ENCODE measurements at places on chromosomes 2 and 18. TPM values are rescaled to one million over a fixed set of nuclear protein-coding genes. Genes with fewer than 3 reads are reported as not detected.

Gene YPEL5
- 922 TPM for total RNA-seq

Gene ACMSD
- not detected for total RNA-seq

Gene PID1
- 0.60 TPM for total RNA-seq

Gene TEX51
- total RNA-seq = not detected

Gene IMPA2
- total RNA-seq = 5.8 TPM

Gene TNFAIP6
- total RNA-seq = not detected

Gene RNU2-63P
- total RNA-seq = 8.3 TPM

- DNase-seq = no peak
These were observed 23.3 kb downstream of the GLS start for GRCh38 chr2:190903693-190904450.

DNA sequence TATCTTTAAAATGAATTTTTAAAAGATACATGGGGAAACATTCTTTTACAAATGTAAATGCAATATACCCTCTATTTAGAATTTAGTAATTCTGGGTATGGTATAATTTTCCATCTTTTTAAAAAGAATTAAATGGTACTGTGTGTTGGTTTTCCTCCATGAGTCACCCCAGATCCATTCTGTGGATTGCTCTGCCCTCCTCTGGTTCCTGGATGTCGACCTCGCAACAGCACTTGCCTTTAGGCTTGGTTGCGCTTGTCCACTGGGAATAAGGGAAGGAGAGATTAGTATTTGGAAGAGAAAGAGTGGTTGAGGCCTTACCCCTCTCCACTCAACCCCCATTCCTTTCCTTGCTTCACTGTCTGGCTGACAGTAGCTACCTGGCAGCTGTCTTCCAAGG, 90.4 kb downstream of the FTCDNL1 start:
- DNase-seq = no peak

DNA sequence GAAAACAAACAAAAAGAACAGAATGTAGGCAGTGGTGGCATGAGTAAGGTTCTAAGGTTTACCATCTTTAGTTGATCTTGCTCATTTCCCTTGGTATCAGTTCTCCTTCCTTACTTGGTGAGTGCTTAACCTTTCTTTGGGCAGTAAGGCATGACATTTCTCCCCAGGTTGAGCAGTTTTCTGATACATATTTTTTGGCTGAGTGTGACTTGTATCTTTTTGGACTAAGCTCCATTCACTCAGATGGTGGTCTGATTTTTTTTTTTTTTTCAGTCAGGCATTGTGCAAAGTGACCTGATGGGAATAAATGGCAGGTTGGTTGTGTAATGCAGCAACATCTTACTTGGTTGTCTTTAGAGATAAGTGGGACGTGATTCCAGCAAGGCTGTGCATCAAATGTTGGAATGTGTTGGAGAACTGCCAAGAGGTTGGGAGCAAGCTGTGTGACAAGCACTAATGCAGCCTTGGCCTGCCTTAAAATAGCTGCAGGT, 15.1 kb downstream of the SPTBN1 start:
- no peak for DNase-seq

DNA sequence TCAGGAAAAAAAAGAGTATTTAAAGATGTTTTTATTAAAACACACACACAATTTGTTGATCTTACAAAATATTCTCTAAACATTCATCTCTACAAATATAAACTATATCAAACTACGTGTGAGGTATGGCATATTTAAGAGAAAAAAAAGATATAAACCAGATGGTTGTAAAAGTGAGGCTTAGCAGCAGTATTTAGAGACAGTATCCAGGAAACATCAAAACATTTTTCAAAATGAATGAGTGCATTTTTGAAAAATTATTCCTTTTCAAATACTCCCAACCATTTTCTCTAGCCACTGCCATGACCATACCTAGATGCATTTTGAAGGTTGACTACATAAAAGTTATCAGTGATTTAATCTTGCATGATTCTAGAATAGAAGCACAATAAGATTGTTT, 38.2 kb upstream of the RAB27B start:
- no peak for DNase-seq

DNA sequence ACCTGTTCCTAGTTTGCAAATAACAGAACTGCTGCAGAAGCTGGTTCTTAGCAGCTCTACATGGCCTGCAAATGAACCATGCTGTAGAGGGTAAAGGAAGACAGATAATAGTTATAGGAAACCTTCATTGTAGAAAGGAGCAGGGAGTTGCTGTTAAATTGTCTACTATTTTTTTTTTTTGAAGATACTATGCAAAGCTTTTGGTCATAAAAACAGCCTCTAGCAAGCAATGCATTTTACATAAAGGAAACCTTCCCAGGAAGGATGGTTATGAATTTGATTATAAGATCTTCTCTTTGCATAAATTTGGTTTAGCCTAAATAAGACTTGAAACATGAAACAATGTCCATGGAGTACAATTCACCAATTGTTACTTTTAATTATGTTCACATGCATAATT, 793.4 kb downstream of the SLC4A3 start:
- DNase-seq = no peak

- DNase-seq = no peak
These were observed 35.5 kb downstream of the CLASP1 start for GRCh38 chr2:121613774-121614173.

- peak; percentile 45 for DNase-seq
These were observed 64.0 kb upstream of the MAPRE2 start for GRCh38 chr18:34976899-34977837.

DNA sequence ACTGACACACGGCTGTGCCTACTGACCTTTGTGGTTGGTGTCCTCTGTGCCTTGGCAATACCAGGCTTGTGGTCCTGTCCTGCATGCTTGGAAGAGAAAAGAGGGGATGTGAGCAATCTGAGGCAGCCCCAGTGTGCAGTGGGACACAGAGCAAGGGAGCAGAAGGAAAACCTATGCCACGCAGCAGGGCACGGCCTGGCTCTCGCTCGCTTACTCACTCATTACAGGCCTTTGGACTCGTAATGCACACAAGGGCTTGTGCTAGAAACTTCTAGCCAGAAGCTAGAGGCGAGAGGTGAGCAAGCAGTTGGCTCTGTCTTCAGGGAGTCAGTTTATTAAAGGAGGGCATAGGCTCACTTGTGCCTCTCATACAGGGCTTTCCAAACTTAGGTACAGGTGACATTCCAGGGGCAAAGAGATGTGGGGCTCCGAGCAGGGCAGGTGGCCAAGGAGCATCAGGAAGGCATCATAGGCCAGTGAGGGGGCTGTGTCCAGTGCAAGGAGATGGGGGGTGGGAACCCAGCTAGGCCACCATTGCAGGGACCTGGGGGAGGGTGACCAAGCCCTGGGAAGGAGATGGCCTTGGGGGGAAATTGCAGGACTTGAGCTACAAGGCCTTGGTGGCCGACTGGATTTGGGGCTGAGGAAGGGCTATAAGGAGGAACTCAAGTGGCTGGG, 100.8 kb downstream of the DYSF start:
- no peak for DNase-seq

DNA sequence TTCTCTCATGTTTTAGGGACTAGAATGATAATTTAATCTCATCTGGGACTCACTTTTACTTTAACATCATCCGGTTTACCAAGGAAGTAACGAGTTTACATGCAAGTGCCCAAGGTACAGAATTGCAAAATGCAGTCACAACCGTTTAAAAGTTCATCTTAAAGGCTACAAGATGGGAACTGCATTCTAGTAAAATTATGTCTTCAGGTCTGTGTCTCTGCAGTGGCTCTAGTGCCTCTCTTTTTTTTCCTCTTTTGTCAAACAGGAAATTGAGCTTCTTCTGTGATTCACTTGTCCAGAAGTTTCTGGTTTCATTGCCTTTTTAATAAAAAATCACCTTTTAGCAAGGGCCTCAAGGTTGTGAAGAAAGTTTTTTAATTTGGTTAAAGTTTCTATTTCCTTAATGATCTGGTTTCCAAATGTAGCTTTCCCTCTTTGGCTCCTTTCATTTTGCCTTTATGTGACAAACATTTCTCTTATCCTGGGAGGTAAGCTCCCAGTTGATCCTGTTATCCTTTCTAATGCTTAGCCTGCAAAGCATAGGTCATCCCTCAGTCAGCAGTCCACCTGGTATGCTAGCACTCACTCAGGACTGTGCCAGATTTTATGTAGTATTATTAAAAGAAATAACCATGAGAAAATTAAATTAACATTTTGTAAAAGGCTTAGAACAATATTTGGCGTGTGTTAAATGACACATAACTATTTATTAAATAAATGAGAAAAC, 2.4 kb downstream of the GLS start:
- no peak for DNase-seq

DNA sequence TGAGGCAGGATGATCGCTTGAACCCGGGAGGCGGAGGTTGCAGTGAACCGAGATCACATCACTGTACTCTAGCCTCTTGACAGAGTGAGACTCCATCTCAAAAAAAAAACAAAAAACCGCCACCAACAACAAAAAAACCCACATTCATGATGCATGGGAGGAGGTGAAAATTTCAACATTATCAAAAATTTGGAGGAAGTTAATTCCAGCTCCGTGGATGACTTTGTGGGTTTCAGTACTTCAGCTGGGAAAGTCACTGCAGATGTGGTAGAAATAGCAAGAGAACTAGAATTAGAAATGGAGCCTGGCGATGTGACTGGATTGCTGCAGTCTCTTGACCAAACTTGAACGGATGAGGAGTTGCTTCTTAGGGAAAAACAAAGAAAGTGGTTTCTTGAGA, 74.3 kb downstream of the PRKCE start:
- no peak for DNase-seq

- DNase-seq = no peak
These were observed 48.2 kb upstream of the TFCP2L1 start for GRCh38 chr2:121333231-121333630.

DNA sequence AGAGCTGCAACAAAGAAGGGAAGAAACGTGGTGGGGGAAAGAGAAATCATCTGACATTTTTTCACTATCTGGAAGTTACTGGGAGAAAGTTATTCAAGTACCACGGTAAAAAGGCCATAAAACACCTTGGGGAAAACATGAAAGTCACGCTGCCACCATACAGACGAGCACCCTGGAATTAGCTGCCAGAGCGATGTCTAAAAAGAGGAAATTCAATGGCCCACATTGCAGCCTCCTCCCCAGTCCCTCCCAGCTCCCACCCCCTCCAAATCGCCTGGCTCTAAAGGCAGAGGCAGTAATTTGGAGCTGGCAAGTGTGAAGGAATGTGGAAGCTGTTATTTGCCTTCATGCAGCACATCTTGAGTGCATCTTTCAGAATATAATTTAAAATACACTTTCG, 192.0 kb downstream of the ALK start:
- DNase-seq = no peak

DNA sequence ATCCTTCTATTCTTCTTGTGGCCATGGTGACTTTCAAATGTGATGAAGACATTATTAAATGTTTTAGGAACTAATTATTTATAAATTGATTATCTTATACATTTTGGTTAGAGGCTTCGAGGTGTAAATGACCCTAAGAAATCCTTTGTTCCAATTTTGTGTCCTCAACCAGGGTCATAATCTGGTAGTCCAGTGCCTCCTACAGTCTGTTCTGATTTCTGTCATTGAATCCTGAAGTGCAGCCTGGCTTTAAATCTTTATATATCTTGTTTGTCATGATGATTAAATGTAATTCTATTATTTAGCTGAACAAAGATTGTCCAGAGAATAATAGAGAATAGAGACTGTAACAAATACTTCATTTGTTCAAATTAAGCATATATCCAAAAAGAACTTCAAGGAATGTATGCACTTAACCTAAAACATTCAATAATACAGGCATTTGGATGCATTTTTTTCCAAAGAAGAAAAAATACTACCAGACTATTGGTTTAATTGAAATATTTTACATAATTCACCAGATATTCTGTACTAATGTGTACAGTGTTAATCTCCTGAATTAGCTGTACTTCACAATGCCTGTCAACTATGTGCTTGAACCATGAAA, 89.8 kb downstream of the PRPF40A start:
- DNase-seq = no peak

- DNase-seq = no peak
These were observed 96.4 kb downstream of the EN1 start for GRCh38 chr2:118750959-118751565.

DNA sequence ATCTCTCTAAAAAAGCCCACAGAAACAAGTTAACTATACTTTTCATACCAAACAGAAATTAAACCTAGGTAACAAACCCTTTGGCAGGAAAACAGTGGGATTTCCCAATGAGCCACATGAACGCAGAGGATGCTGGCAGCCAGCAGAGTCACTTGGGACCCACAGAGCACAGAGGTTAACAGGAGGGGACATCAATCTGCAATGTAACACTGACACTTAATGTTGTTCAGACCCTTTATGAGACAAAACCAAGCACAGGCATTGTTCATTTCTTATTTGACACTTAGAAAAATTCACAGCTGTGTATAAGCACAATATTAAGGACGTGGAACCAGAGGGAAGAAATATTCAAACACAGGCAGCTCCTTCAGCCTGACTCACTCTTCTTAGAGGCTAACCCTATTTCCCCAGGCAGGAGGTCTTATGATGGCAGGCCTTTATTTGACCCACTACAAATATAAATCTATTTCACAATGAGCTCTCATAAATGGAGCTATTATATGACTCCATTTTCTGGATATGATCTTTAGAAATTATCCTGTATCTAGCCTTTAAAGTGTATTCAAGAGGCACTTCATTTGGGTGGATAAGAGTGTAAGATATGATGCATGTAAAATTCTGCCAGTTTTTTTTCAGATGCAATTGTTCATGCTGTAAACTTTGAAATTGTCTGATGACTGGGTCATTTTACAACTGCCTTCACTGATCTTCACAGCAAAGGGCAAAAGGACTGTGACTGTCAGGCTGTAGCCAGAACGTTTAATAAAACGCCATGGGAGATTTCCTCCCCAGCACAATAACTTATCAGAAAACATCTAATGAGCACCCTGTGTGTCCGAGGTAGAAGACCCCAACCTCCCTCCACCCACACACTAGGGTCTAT, 132.8 kb upstream of the SATB2 start:
- no peak for DNase-seq
